ENCODE measurements at places on chromosomes 16 and 17. TPM values are rescaled to one million over a fixed set of nuclear protein-coding genes. Genes with fewer than 3 reads are reported as not detected.

DNA sequence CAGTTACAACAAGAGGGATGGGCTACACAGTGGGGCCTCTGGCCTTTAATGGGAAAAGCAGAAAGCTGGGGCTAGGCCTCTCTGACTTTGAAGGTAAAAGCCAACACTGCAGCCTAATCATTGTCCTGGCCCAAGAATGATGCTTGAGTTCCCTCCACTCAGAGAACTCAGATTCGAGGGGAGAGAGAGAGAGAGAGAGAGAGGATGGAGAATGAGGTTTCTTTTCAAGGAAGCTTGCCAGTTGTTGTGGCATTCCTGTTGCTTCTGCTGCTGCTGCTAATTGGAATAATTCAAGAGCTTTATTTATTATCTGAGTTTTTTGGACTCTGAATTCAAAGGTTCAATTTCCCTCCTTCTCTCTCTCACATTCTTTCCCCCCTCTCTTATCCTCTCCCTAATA lies 144.6 kb upstream of the IRX6 start:
- DNase-seq = no peak

DNA sequence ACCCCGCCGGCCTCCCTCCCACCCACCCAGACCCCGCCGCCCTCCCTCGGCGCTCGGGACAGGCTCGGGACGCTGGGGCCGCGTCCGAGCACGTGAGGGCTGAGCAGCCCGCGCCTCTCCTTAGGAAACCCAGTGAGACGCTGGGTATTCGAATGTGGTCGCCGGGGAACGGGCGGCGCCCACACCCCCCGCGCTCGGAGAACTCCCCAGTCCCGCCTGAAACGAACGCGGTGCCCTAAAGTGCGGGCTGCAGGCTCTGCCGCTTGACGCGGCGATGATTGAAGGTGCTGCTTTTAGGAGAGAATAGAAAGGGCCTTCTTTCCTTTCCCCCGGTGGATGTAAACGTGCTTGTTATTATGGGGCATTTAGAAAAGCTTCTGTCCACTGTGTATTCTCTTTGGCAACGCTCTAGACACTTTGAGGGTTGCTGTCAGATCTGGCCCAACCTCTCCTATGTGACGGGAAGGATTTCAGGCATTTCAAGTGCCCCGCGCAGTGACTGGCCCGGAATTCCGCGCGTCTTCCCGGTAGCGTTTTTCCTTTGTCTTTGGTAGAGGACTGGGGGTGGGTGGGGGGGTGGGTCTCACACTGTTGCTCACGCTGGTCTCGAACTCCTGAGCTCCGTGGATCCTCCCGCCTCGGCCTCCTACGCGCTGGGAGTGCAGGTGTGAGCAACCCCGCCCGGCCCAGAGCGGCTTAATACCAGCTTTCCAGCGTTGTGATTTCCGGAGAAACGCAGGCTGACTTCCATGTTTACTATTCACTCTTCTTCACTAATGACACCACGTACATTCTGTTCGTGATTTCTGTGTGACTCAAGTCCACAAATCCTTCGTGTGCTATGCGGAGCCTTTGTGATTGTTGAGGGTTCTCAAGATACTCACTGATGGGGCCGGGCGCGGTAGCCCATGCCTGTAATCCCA lies 21.8 kb upstream of the FOXK2 start:
- DNase-seq = peak; percentile 68

GRCh38 chr17:29341726-29342125 lies 47.8 kb upstream of the NUFIP2 start:
- DNase-seq = no peak

GRCh38 chr16:57690782-57691471 lies 3.7 kb upstream of the DRC7 start:
- DNase-seq = no peak

DNA sequence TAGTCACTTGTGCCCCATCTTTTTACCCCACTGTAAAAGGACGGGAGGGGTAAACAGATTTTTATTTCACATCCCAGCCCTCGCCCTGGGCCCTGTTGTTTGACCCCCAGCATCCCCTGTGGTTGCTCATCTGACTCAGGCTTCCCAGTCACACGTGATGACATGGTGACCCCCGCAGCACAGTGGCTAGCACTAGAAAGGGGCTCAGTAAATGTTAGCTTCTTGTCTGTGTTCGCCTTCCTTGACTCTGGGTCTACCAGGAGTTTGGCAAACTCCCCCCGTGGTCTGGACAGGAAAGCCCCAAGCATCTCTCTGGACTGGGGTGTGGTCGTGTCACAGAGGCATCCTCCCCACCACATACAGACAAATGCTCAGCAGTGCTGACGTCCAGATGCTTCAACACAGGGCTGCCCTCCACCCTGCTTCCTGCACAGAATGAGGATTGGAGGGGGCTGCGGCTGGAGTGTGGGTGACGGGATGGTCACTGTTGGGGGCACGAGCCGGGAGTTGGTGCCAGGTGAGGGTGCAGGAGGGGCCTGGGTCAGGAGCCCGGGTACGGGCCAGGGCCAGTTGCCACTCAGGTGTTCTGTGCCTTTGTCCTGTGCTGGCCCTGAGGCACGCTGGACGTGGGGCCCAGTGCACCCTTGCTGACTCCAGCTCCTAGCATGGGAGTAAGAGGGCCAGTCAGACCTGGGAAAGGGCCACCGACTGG lies 69.1 kb downstream of the METRNL start:
- no peak for DNase-seq

- DNase-seq = no peak
Measured at GRCh38 chr16:24204150-24204665, 51.9 kb upstream of the CACNG3 start.

The PIK3R6 gene
- 2.5 TPM for total RNA-seq

DNA sequence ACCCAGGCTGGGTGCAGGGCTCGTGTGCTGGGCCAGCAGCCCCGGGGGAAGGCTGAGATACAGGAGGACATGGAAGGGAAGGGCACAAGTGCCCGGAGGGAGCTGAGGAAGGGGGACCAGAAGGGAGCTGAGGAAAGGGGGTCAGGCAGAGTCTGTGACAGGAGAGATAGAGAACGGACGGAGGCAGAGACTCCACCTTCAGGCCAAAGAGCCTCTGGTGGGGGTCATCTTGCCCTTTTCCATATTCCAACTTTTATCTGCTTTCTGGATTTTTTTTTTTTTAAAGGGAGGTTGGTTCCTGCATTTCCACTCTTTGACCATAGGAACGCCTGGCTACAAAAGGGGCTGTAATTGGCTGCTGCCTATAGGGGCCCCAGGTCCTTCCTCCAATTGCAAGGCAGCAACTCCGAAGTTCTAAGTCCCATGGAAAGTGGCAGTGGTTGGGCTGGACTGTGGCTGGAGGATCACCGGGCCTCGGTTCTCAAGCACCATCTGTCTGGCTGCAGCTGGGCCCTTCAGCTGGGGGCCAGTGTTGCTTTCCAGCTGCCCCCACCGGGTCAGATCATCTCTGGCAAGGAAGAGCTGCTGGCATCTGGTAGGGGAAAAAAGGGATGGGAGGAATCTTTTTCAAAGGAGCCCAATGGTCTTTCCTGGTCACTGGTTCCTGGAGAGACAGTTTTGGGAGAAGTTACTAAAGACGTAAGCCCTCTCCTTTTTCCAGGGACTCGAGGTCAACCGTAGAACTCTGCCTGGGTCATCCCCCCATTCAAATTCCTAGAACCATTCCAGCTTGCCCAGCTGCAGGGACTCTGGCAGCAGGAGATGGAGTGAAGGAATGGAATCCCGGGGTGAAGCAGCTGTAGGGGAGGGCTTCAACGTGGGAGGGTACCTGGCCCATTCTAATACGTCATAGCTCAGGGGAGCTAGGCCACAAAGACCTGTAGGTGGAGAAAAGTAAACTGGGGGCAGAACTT lies 13.1 kb upstream of the MRPS23 start:
- no peak for DNase-seq

DNA sequence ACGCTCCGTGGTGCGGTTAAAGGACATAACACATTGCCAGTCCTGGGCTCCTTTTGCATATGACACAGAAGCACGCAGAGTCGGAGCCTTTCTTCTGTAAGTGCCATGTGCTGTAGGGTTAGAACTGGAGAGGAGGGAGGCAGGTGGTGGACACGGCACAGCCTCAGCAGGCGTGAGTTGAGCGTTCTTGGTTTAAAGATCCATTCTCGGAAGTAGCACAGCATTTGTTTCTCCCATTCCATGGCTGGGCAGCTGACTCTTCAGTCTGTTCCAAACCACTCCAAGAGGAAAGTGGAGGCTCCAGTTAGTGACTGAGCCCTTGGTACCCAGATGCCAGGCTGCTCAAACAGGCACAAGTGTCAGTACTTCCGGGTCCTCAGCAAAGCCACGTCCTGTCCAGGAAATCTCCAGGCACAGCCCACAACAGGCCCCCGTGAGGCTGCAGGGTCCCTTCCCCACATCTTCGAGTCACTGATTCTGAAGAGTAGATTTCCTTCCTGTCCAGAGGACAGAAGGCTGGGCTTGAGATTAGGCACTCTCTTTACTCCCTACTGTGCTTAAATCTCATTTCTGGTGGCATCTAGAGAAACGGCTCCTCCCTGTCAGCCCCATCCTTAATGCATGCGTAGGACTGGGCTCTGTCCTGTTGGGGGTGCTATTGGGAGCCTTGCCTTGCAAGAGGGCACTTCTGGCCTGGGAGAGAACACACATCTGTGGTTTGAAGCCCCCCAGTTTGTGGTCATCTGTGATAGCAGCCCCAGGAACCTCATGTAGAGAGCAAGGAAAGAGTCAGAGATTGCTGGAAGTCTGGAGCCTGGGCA lies 39.6 kb upstream of the NAT9 start:
- DNase-seq = no peak

The HSD17B2 gene
- total RNA-seq = 2.9 TPM

DNA sequence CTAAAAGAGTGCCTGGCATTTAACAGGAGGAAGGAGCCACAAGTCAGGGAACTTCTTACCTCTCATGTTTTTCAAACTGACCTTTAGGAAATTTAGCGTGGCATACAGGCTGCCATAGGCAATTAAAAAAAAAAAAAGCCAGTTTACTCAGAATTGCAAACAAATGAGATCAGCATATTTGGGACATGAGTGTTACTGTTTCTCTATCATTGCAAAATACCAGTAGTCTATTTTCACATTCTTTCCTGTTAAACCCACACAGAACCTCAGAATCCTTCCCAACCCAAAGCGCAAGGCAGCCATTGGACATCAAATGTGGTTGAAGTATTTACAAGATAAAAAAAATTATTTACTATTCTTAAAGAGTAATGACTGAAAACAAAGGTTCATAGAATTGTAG lies 366.4 kb upstream of the DYNLRB2 start:
- no peak for DNase-seq

GRCh38 chr16:85490407-85491057 lies 122.6 kb upstream of the GSE1 start:
- DNase-seq = no peak

DNA sequence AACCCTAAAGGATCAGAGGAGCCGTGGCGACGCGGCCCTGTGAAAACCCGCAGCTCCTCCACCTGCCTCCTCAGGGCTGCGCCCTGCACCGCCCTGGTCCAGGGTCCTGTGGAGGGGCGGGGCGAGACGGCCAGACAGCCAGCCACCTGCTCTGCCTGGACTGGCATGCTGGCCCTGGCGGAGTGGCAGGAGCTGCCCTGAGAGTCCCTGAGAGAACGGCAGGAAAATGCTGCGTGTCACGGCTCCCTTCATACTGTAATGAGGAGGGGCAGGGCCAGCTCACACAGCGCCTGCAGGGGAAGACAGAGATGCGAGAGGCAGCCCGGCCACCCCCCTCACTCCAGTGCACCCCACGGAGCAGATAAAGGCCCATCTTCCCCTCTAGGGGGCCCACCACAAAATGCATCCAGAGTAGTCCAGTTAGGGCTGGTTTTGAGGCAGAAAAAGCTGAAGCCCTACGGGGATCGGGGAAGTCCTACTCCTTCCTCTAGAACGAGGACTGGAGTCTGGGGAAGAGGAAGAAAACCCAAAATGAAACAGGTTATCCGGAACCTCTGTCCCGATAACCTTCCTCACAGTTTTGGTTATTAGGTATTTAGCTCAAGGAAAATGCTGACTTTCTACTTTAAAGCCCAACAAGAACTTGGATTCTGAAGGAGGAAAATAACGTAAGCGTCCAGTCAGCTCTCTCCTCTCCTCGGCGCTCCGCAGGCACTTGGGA lies 97.6 kb upstream of the DNAH17 start:
- DNase-seq = no peak

DNA sequence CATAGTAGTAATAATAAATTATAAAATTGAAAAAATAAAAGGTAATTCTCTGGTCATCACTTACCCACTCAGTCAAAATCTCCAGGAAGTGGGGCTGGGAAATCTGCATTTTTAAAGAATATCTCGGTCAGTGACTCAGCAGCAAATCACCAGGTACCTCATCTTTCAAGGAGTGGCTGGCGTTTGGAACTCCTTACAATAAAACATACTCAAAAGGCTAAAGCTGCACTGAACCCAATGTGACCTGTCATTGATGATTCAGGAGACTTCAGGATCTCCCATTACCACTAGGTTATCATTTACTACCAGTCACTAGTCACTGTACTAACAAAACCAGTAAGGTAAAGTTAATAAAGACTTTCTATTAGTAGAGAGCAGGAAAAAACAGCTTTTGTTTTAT lies 21.5 kb upstream of the RFFL start:
- no peak for DNase-seq

DNA sequence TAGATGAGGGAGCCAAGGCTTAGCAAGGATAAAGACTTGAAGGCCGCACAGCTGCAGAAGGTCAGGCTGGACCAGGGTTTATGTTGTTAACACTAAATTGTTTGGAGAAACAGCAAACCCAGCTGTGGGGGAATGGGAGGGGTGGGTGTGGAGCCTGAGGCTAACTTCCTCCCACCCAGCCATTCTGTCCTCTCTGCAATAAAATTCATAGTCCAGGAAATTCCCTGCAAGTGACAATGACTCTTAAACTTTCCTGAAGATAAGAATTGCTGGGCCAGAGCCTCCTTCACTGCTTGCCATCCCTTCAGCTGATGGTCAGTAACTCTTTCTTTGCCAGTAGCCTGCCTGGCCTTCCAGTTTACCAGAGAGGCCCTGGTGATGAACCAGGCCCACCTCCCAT lies 19.4 kb upstream of the ATP5MC1 start:
- DNase-seq = no peak

GRCh38 chr17:82343560-82343959 lies 10.0 kb upstream of the SECTM1 start:
- DNase-seq = no peak

DNA sequence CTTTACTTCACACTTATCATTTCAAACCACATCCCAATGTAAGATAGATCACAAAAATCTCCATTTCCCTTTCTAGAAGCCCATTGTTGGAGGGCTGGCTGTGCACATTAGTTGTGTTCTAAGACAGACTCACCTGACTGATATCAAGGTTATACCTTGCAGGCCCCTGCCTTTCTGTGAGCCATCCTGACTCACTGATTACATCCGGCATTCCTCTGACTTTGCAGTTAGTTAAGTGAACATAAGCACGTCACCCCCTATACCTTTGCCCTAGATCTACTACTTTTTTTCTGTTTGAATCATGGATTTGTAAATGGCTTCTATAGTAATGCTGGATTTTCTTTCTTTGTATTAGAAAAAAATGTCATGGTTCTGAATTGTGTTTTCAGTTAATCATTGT lies 78.3 kb downstream of the TANGO6 start:
- no peak for DNase-seq

GRCh38 chr17:50301891-50302584 lies 27.8 kb downstream of the TMEM92 start:
- DNase-seq = no peak

DNA sequence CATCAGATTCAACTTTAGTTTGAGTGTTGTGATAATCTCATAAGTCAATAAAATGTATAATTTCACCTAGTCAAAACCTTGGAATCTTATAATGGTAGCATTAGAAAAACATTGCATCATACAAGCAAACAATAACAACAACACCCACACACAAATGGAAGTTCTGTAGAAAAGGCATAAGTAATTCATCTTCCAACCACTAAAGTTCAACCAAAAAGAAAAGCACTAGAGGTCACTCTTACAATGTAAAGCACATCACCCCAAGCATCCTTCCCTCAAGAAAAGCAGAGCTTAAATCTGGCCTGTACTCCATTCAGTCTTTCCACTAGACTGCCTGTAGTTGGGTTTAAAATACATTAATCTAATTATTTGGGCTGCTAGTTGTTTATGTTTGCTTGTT lies 1.8 kb downstream of the CNTNAP4 start:
- DNase-seq = no peak

All from lower lobe of right lung (tissue), 2 donors.